ENCODE measurements at places on chromosomes 1 and 21.

DNA sequence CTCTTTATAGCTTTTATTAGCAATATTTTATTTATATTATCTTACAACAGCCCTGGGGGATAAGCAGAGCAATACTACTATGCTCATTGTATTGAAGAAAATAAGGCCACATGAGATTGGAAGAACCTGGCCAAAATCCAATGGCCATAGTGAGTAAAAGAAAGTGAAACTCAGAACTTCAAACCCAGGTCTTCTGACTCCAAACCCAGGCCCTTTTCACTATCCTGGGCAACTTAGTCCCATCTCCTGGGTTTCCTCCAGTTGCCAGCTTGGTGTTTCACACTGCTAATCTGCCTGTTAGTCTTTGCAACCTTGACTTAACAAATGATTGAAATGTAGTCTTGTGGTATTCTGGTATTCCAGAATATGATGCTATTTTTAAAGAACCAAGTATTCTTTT lies 22.4 kb upstream of the EXO1 start:
- no peak for DNase-seq

DNA sequence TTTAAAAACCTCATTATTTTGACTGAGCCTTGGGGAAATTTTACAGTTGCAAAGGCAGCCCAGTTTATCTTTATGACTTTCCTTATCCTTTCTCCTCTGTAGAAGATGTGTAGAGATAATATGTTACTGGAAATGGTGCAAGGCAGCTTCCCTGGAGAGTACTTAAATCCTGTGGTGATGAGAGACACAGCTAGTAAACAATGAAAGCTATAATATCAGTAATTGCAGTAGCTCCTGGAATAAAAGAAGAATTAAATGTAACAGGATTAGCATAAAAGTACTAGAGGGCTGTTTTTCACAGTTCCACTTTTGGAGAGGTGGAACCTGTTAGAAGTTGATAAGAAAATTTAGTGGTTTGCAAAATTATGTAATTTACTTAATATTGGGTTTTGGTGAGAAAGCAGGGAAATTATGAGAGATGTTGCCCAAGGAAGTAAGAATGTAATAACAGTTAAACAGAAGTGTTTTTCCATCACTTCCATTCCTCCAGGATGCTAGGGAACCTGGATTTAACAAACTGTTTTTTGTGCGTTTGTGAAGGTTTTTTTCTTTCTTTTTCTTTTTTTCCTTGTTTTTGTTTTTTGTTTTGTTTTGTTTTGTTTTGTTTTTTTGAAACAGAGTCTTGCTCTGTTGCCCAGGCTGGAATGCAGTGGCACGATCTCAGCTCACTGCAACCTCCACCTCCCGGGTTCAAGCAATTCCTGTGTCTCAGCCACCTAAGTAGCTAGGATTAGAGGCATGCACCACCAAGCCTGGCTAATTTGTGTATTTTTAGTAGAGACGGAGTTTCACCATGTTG lies 15.7 kb upstream of the EDEM3 start:
- no peak for DNase-seq

DNA sequence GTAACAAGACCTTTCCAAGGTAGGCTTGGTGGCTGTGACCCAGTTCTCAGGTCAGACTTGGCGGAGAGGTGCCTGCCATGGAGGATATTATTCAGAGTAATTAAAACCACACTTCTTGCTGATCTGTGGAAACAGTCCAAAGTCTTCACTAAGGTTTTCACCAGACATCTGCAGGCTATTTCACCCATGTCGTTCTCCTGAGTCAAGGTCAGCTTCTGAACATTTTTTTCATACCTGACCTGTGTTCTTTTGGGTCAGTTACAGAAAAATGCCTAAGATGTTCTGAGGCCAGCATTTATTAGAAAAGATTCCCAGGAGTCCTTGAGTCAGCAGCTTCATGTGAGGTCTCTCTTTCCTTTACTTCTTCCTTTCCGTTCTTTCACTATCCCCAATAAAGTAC lies 54.9 kb downstream of the RGL1 start:
- no peak for DNase-seq

GRCh38 chr1:87329051-87329525 lies 408 bp downstream of the LMO4 start:
- DNase-seq, result no peak

- no peak for DNase-seq
Measured at GRCh38 chr21:44295163-44295573, 4.7 kb upstream of the PFKL start.

- no peak for DNase-seq
Measured at GRCh38 chr1:238029126-238029525, 138.4 kb upstream of the ZP4 start.

Measured in activated CD4-positive, CD25-positive, alpha-beta regulatory T cell (primary cell).